ENCODE measurements at places on chromosomes 13 and 19.

GRCh38 chr19:51739466-51740213 is 12.0 kb downstream of the FPR1 start:
- no peak for DNase-seq

DNA sequence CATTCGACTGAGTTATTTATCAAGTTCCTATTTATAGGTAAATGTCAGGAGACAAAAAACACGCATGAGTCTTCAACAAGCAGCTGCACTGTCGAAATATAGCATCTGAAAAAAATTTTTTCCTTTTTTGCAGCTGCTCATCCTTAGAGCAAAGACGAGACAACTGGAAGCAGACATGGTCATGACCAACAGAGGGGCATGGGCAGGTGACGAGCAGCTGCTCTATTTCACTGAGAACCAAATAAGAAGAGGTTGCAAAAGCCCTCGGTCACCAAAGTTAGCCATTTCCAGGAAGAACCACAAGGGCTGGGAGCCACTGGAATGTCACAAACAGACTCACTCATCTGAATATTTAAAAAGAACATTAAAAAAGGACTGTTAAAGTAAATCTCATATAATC is 22.2 kb downstream of the SOHLH2 start:
- no peak for DNase-seq

- DNase-seq: no peak
Observed at GRCh38 chr19:29383696-29384095, 142.1 kb upstream of the VSTM2B start.

- DNase-seq: no peak
Observed at GRCh38 chr19:5691822-5692722, 2.0 kb downstream of the RPL36 start.

- DNase-seq: no peak
Observed at GRCh38 chr19:18672606-18673337, 10.7 kb upstream of the CRTC1 start.

DNA sequence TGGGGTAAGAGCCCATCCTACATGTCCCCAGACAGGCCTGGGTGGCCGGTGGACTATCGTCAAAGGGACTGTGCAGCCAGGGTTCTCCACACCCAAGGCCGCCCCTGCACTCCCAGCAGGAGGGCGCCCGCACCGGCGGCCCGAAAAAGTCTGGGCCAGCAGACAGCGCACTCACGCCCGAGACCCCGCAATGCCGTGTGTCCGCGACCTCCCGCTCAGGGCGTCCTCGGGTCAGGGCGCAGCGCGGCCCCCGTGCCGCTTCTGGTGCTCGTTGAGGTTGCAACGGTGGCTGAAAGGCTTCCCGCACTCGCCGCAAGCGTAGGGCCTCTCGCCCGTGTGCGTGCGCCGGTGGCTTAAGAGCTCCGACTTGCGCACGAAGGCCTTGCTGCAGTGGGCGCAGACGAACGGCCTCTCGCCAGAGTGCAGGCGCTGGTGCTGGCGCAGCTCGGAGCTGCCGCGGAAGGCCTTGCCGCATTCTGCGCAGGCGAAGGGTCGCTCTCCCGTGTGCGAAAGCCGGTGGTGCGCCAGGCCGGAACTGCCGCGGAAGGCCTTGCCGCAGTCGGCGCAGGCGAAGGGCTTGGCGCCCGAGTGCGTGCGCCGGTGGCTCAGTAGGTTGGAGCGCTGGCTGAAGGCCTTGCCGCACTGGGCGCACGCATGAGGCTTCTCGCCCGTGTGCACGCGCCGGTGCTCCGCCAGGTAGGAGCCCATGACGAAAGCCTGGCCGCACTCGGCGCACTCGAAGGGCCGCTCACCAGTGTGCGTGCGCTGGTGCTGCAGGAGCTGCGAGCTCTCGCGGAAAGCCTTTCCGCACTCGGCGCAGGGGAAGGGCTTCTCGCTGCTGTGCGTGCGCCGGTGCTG is 2.8 kb upstream of the A1BG start:
- DNase-seq: no peak

DNA sequence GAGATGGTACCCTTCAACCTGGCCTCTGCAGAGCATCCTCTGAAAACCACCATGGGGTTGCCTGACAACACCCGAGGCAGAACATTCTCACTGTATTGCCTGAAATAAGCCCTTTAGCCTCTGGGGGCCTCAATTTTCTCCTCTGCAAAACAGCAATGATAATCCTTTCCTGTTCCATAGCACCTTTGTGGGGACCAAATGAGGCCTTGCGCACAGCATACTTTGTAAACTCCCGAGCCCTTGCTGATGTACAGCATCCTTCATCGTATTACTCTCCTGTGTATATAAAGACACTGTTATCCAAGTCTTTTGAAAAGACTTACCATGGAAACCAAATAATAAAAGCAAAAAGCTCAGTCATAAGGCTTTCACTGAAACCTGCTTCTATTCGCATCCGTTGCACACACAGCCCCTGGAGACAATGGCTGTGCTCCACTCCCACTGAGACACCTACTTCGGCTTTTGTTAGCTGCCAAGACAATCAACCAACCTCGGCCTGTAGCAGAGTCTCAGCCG is 276.0 kb downstream of the FOXO1 start:
- DNase-seq: no peak

GRCh38 chr13:30159446-30159839 is 147.9 kb downstream of the KATNAL1 start:
- no peak for DNase-seq

DNA sequence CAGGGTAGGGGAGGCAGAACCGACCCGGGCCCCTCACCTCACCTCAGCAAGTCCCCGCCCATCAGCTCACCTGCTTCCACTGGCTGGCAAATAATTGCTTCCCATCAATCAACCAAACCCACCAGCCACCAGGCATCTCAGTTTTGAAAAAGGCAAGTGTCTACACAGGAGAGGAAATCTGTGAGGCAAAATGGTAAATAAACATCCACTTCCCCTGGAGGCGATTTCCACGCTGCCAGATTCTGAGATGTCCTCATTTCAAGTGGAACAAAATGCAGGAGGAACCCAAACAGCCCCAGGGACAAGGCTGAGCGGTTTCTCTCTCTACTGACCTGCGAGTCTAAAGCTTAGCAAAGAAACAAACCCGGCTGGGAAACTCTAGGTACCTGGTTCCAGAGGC is 117.5 kb downstream of the CRYL1 start:
- DNase-seq: no peak

- DNase-seq: no peak
Observed at GRCh38 chr13:30859326-30859725, 46.7 kb upstream of the MEDAG start.

DNA sequence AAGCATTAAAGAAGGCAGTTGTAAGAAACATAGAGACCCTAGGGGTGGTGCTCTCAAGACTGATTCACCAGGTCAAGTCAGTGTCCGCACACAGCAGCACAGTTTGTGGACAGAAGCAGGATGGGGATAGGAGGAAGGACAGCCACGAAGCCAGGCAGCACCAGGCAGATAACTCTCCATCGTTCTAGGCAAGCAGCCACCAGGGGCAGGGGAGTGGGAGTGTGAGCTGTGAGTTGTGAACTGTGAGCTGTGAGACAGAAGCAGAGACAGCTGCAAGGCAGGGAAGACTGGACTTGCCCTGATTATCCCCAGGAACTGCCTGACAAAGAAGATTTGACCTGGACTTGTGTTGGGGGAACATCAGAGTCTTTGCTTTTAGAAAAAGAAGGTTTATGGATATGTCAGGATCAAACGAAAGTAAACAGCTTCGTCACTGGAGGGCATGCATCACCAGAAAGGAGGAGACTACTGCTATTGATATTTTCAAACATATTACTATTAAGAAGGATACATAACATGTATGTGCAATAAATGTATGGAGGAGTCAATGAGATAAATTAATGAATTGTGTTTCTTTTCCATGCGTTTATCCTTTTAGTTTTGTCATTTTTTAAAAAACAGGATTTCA is 286.1 kb downstream of the IRS2 start:
- DNase-seq: peak; percentile 18

DNA sequence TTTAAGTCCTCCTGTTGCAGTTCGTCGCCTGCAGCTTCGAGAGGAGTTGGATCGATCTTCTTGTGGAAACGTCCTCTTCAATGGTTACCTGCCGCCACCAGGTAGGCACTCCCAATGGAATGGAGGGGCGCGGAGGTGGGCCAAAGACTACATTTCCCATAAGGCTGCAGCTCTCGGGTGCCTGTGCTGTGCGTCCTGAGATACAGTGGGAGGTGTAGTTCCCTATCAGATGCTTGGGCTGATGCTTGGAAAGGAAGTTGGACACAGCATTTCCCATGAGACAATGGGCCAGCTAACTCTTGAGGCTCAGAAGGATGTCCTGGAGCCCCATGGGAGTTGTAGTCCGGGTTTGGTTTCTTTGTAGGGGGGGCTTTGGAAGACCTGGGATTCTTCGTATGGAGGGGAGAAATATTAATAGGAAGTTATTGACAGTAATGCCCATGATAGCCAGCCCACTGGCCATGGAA is 1.8 kb downstream of the SHKBP1 start:
- no peak for DNase-seq

DNA sequence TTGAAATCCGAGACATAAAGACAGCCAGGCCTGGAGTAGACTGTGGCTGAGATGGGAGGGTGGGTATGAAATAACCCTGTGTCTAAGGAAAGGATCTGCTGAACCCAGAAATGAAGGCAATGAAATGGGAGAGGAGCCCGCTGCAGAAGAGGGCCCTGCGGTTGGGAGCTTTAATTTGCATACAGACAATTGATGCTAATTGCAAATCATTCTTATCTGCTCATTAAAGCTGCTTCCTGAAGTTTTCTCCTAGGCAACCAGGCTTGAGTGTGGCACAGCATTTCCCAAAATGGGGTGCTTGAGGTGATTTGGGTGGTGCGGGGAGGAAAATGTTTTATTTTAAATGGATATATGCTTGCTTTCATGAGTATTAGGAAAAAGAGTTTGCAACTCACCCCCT is 55.4 kb downstream of the DPF1 start:
- no peak for DNase-seq

GRCh38 chr13:24323036-24323738 is 13.8 kb downstream of the C1QTNF9 start:
- no peak for DNase-seq

All from frontal cortex (tissue), 4 donors.